NB4 (cell line): ENCODE measurements at places on chromosomes 6 and 20.

DNA sequence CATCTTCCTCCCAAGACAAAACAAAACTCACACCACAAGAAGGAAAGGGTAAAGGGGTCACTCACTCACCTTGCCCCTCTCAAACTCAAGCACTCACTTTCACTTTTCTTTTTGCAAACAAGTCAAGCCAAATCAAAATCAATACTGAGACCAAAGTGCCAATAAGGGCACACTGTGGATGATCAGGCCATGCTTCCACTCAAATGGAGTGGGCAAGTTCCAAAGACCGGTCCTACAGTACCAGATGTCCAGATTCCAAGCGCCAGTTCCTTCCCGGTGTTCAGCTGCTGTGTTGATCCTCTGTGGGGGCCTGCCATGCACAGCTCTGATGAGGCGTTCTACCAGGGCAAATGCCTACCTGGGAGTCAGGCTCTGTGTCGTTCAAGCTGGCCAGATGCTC lies 162.6 kb upstream of the GRIK2 start:
- no peak for DNase-seq

DNA sequence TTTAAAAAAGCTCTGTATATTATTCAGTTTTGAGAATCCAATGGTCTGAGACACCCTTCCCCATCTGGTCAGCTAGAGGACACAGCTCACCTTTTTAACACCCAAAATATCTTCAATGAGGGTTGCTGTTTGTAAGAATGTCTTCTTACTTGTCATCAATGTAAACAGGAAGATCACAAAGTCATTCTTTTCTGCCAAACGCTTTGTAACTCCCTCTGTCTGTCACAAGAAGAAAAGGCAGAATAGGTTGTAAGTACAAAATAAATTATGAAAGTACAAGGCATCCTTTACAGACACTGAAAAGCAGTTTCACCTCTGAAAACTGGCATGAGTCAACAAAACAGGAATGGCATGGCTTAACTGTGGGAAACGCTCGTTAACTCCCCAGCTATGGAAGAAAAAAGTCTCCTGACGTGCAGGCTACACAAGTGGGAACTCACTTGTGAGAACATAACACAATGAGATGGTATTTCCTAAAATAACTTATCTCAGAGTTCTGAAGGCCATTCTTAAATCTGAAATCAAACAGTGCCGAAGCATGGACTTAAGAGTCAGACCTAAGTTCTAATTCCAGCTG lies 42.7 kb downstream of the TRPC4AP start:
- no peak for DNase-seq

- DNase-seq, result no peak
Measured at GRCh38 chr6:27742833-27743573, 169.2 kb downstream of the OR2B2 start.

DNA sequence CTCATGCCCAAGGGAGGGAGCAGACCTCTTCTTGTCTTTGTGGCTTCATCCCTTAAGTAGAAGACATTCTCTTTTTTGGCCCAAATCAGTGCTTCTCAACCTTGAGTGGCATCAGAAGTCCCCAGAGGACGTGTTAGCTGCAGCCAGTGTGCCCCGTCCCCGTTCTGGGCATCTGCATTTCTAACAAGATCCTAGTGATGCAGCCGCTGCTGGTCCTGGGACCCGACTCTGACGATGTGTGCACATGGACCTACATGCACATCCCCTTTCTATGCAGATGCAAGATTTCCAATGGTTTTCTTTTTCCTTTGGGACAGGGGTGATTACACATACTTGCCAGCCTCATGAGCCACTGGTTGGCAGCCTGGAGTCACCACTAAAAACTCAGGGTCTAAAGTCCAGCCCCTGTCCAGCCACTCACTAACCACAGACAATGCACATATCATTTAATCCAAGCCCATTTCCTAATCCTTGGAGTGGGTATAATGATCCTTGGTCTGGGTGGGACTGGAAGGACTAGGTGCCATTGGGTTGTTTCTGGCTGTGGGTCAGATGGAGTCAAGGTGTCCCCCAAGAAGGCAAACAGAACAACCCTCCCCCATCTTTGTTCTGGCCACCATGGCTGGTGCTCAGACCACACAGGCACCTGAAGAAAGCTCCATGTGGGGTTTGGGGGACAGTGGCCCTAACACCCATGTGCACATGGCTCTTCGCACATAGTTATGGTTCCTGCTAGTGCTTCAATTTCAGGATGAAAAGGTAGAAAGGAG lies 6.4 kb downstream of the ACSS1 start:
- DNase-seq, result no peak

GRCh38 chr6:47630587-47630986 lies 67.8 kb upstream of the ADGRF4 start:
- DNase-seq, result no peak

- DNase-seq, result no peak
Measured at GRCh38 chr20:33002087-33002808, 2.0 kb downstream of the SUN5 start.

GRCh38 chr6:30167101-30167500 lies 3.8 kb downstream of the TRIM15 start:
- no peak for DNase-seq

DNA sequence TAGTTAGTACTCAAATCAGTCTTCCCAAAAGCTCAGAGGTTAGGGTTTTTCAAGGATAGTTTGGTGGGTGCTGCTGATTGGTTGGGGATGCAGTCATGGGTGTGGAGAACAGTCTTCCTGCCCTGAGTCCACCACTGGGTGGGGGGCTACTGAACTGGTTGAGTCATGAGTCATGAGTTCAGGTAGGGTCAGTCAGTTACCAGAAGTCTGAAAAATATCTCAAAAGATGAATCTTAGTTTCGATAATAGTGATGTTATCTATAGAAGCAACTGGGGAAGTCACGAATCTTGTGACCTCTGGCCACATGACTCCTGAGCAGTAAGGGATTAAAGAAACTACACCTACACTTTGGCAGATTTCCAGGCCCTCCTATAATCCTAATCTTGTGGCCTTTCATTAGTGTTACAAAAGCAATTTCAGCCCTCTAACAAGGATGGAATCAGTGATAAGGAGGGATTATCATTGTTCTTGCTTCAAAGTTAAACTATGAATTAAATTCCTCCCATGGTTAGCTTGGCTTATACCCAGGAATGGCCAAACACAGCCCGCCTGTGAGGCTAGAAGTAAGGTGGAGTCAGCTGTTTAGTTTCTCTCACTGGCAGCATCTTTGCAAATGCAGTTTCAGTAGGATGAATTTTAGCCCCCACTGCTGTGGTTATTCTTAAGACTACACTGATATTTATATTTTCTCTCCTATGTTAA lies 33.3 kb upstream of the NKAIN2 start:
- DNase-seq, result no peak

GRCh38 chr6:32294566-32294965 lies 70.7 kb upstream of the NOTCH4 start:
- no peak for DNase-seq

GRCh38 chr6:23006656-23007055 lies 437.3 kb downstream of the HDGFL1 start:
- DNase-seq, result no peak

DNA sequence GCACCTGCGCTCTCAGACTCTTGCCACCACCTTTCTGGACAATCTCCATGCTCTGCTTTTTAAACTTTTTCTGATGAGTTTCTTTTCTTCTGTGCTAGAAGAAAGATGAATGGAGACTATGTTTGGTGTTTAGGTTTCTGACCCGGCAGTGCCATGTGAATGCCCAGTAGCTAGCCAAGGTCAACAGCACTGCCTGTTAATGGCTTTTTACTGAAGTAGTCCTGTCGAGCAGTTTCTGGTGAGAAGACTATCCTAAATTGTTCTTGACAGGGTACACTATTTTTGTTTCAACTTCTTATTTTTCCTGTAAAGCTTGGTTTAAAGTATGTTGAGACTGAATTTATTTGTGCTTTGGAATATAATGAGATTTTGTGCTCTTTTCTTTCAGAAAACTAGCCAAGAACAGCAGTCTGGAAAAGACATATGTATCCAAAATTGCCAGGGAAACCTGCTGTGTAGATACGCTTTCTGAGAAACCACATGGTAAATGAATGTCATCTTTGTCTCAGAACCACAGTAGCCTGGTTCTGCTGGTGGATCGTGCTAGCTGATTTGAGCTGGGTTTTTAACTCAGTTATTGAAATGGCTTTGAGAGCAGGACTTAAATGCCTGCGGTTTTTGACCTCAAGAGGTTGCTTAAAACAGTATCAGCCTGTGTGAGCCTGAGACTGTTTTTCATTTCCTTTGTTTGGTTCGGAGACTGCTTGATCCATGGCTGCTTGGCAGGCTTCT lies 48.1 kb downstream of the KCNS1 start:
- peak; percentile 64 for DNase-seq

GRCh38 chr6:38345586-38345985 lies 294.1 kb downstream of the BTBD9 start:
- DNase-seq, result no peak

DNA sequence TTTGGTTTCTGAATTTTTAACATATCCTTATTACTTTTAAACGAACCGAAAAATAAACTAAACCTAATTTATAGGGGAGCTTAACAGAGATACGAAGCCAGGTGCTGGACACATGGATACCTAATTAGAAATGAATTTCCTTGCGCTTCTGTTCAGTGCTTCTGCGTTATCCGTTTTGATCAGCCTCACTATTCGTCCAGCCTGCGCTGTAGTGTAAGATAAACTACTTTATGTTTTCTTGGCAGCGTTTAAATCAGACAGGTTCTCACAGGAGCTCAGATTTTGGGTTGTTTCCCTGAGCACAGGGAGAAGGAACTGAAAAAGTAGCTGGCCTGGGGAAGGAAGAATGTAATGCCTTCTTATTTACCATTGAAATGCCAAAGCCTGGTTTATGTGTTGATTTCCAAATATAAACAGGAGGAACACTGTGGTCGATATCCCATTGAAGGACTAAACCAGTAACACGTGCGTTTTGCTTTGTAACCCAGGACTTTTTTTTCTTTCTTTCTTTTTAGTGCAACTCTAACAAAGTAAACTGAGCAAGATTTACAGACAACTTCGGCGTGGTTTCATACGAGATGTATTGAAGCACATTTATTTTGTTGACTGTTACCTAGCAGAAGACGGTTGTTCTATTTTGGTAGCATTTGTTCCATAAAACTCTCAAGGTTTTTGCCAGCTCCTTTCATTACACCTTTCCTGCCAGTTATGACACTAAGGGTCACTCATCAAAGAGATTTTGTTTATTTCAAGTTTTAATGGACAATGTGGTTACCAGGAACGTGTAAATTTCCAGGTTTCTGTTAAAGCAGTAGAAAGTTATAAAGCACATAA lies 214.8 kb upstream of the HEY2 start:
- no peak for DNase-seq

GRCh38 chr6:116386581-116387299 lies 16.0 kb downstream of the DSE start:
- DNase-seq, result peak; percentile 63

GRCh38 chr20:63501818-63502670 lies 3.2 kb upstream of the EEF1A2 start:
- no peak for DNase-seq

DNA sequence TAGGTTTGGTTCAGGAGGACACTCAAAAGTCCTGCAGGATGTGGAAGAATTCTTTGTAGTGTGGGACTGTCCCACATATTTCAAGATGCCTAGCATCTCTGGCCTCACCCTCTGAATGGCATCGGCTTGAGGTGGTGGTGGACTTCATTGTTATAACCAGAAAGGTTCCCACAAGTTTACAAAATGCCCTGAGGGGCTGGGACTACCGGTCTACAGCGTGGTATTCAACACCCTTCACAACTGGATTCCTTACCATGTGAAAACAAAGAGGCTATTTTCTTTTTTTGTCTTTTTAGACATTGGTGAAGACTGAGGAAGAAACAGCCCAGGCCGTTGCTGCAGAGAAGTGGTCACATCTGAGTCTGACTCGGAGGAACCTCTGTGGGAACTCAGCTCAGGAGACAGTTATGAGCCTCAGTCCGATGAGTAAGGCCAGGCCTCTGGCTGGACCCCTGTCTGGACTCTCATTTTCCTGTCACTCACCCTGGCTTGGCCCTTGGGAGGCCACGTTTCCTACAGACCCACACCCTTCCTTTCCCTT lies 15.2 kb downstream of the PGBD1 start:
- no peak for DNase-seq

- DNase-seq, result no peak
Measured at GRCh38 chr6:40359808-40360207, 227.4 kb downstream of the LRFN2 start.

DNA sequence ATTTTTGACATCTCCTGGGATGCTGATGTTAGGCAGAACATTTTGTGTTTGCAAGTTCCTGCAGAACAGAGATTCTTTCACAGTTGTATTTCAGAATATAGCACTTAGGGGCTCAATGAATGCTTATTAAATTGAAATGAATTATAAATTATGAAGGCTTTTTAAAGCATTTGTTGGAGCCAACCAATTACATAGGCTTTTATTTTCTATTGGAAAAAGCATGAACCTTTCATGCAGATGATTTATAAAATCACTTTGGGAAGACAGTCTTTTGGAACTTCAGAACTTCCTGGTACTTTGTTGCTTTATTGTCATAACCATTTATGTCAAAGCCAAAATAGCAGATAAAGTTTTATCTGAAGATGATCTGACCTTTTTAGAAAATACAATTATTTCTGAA lies 69.2 kb upstream of the HINT3 start:
- no peak for DNase-seq

DNA sequence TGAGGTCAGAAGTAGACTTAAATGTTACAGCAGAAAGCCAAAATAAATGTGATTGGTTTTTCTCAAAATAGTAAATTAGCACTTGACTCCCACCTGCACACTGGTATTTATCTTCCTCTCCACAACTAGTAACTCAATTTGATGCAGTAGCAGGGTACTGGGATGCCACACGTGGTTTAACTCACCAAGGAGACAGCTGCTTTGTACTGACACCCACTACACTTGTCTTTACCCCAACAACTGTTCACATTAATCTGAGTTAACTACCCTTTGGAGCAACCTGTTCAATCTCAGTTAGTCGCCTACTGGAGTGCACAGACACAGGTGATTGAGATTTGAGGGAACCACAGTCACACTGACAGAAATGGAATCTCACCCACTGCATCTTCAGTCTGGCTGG lies 242.1 kb downstream of the PRKN start:
- DNase-seq, result no peak

GRCh38 chr20:13788167-13788834 lies 3.5 kb downstream of the NDUFAF5 start:
- DNase-seq, result peak; percentile 72

DNA sequence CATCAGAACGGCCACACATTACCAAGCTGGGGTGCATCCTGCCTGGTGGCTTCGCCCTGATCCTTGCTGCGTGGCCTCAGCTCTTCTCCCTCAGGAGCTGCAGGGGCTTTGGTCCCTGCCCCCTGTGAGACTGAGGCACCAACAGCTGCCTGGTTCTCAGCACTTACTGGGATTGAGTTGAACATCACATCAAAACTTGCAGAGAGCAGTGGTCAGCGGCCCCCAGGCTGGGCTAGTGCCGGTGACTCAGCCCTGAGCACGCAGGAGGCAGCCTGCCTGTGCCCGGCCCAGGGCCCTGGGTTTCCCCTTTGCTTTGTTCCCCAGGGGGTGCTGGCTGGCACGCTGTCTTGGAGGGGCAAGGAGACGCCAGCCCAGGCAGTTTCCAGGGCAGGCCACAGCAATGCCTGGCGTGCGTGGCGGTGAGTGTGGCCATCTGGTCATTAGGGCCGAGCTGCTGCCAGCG lies 63.3 kb downstream of the DLL1 start:
- DNase-seq, result peak; percentile 72

- no peak for DNase-seq
Measured at GRCh38 chr20:62570897-62571668, 71.2 kb upstream of the SLCO4A1 start.
